ENCODE measurements at places on chromosomes 2 and 18.

DNA sequence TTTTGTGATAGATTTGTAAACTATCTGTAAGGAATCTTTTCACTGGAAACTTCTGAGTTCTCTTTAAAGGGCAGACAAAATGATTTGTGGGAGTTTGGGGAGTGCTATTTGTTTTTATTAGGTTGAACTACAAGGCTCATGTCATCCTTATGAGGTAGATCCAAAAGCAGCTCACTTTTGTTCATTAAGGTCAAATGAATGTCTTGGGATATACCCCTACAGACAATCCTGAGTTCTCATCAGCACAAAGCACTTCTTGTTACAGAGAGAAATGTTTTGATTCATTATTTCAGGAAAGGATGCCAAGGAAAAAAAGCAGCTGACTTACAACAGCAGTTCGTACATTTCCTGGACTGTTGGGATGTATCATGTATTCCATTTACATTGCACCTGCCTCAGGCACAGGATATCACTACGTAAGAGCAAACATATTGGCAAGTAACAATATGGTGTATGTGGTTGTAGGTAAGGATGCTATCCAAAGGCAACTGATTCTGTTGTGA lies 68.9 kb downstream of the DCC start:
- no peak for DNase-seq

- DNase-seq: peak; percentile 82
Observed at GRCh38 chr18:38940863-38941531, 1375.4 kb upstream of the CELF4 start.

DNA sequence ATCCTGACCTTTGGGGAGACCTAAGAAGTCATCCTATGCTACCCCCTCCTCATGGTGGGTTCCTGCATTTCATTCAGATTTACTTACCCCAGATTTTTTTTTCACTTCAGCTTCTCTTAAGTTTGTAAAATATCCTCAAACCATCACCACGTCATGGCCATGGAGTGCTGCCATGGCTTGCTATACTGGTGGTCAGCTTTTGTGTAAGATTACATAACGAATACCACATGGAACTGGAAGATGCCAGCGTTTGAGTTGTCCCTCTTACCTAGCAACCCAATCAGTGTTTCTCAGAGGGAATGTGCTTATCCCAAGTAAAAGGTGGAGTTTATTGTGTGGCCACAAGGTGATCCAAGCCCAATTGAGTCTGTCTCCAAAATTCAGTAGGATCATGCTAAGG lies 148.6 kb upstream of the ALPP start:
- DNase-seq: no peak

- no peak for DNase-seq
Observed at GRCh38 chr2:171956135-171956825, 34.0 kb downstream of the HAT1 start.

DNA sequence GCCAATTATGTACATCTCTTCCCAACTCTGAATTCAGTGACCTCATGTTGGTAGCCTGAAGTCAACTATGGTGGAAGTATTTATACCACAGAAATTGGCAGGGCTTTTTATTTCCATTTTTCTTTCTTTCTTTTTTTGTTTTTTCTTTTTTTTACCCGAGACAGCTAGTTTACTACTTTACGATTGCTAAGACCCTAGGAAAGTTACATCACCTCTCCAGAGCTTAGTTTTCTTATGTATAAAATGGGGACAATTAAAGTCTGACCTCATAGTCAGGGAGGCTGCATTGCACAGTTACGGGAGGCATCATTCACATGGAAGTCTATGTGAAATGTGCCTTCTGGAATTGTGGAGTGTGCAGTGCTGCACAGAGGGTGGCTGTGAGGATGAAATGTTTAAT lies 194.3 kb downstream of the MTX2 start:
- DNase-seq: no peak

DNA sequence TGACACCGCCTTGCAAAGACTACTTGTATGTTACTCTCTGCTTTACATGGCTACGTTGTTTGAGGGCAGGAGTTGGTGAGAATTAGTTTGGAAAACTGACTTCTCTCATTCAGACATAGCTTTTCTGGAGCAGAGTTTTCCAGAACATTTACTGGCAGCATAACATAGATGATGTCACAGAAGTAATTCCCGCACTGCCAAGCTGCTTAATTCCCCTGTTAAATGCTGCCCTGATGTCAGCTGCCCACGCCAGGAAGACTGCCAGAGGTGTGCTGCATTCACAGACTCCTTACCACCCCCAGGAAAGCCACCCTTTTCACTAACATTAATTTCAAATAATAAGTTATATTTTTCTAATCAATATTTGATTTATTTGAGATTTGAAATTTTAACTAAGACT lies 24.7 kb upstream of the PTPN2 start:
- DNase-seq: no peak

- DNase-seq: no peak
Observed at GRCh38 chr2:120694034-120694433, 41.6 kb upstream of the GLI2 start.

DNA sequence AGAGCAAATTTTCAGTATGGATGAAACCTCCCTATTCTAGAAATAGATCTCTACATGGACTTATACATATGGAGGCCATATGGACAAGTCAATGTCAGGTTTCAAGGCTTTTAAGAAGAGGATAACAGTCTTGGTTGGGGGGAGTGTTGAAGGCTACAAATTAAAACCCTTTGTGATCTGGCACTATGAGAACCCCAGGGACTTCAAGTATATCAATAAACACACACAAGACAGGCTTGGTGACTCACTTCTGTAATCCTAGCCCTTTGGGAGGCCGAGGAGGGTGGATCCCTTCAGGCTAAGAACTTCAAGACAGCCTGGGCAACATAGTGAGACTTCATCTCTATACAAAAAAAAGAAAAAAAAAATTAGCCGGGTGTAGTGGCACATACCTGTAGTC lies 127.2 kb upstream of the SP5 start:
- no peak for DNase-seq

- no peak for DNase-seq
Observed at GRCh38 chr18:55513161-55513560, 74.8 kb downstream of the TCF4 start.

- no peak for DNase-seq
Observed at GRCh38 chr2:11492720-11493119, 26.8 kb upstream of the E2F6 start.

- no peak for DNase-seq
Observed at GRCh38 chr18:11004294-11004693, 145.1 kb downstream of the PIEZO2 start.

- no peak for DNase-seq
Observed at GRCh38 chr18:77512152-77512551, 262.5 kb downstream of the GALR1 start.

GRCh38 chr2:48315896-48316194 lies 214.1 kb upstream of the STON1 start:
- DNase-seq: peak; percentile 48
